ENCODE measurements at places on chromosomes 3 and 15.

DNA sequence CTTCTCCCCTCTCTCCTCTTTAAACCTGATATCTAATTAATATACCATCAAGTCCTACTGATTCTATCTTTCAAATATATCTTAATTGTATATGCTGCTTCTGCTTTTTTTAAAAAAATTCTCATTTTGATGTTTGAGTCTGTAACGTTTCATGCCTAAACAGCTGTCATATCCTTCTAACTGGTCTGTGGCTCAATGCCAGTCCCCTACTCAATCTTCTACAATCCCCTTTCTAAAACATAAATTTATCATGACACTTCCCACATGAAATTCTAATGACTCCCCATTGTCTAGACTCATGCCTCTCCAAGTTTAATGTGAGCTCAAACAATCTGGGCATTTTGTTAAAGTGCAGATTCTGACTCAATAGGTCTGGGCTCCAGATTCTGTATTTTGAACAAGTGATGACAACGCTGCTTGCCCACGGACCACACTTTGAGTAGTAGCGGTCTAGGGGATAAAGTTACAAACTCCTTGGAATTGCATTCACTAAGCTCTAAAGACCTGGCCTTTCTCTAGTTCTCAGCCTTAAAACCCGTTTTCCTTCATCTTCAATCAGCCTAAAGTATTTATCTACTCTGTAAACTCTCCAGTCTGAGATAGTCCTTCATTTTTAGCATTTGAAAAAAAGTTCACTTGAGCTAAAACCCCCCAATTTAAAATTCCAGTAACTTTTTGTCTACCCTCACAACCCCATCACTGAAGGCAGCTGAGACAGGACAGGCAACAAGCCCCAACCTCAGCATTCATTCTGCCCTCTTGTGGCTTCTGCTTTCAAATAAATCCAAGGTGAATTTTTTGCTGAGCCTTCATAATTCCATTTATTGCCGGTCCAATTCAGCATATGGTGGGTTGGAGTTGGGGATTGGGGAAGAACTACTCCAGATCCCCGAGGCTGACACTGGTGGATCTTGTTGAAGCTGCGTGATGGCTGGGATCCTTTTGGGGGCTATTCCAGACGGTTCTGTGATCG is 88.1 kb upstream of the THRB start:
- ATAC-seq = no peak

DNA sequence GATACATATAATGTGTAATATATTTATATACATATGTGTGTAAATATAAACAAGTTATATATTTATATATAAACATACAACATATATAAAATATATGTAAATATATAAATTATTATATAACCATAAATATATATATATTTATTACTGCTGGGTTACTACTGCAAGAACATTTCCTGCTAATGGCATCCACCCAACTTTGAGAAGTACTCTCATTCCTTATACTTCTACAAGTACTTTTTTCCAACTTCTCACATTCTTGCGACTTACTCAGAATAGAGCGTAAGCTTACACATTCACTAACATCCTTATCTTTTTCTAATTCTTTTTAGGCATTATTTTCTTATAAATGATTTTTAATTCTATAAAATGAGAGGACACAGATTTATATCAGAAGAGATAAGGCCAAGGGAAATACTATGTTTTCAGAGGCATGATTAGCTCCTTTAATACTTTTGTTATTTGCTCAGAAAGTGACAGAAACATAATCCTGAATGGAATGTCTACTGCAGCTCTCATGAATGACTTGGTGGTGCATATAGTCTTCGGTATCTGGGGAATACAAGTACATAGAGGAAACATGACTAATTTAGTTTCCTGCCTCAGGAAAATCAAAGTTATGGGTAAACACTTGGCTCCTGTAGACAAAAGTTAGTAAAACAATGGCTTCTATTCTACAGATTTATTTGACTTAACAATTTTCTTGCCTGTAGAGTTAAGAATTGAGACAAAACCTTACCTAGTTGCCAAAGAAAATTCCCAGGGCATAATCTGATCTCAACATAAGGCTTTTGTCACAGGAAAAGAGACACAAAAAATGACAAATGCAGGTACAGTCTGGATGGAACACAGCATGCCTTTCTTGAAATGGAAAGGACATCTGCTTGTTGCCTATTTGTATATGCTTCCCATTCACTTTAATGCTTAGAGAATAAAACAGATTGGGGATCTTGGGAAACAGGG is 453.9 kb downstream of the SQOR start:
- ATAC-seq = no peak

DNA sequence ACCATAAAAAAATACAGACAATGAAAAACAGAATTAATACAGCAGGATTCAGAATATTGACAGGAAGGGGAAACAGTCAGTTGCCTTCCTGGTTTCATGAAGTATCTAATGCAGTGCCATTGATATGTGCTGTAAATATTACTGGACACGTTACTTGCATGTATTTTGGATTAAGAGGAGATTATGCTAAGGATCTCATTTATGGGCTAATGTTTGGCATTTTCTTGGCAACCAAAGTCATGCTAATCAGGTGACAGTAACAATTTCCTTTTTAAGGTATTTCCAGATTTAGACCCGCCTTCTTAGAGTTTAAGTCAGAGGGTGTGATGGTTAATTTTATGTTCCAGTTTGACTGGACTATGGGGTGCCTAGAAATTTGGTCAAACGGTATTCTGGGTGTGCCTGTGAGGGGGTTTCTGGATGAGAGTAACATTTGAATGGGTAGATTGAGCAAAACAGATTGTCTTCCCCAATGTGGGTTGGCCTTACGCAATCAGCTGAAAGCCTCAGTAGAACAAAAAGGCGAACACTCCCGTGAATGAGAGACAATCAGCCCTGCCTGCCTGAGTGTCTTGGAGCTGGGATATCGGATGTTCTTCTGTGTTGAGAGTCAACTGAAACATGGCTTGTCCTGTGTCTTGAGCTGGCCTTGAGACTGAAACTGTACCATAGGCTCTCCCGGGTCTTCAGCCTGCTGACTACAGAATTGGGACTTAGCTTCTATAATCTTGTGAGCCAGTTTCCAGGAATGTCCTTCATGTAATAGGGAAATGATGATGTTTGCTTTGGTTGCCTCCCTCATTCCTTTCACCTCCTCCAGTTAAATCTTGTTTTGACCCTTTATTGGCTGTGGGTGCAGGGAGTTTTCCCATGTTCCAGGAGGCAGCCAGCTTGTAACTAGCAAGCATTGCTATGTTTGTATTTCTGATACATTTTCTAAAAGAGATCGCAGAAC is 10.5 kb downstream of the SQOR start:
- ATAC-seq = peak; percentile 17

DNA sequence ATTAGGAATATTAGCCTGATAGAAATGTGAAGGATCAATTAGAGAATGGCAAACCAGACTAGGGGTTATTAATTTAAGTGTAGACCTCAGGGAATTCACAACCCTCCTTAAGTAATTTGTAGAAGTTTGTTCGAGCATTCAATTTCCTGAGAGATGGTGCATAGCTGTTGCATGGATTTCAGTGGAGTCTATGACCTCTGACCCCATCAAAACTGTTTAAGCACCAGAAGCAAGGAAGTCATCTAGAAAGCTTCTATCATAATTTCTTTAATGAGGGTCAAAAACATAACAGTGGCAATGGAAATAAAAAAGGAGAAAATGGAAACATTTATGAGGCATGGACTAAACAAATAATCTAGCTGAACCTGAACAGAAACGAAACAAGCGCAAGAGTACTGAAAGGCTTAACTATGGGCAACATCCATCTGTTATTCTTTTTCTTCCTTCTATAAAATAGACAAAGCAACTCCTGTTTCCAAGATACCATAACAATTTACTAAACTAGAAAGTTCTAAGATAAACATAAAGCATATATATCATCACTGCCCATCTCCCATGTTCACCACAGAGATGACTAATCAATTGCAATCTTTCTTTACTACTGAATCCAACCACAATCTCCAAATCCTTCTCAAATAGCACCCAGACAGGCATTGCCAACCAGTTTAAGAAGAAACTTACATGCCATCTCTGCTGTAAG is 151.4 kb downstream of the THRB start:
- ATAC-seq = no peak

- no peak for ATAC-seq
Observed at GRCh38 chr3:180804916-180805315, 107.6 kb upstream of the FXR1 start.

DNA sequence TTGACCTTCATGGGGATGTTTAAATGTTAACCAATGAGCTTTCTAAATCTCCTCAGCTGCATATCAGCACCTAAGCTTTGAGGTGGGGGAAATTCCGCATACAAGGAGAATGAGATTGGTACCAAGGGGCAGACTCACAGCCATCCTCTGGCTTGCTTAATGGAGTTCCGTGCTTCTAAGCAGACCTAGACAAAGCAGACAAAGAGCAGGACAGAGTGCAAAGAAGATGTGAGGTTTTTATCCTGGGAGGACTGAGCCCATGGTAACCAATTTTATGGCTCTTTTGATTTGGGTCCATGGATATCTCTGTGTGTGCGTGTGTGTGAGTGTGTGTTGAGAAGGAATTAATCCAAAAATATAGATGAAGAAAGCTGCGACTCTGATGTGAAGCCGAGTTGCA is 7.5 kb downstream of the TAFA4 start:
- ATAC-seq = no peak

Measured in esophagus mucosa (tissue), 1 donor.